ENCODE measurements at places on chromosomes 1 and 21.

GRCh38 chr1:211825980-211826379 is 4.6 kb downstream of the LPGAT1 start:
- ATAC-seq = no peak

GRCh38 chr1:65832296-65832695 is 39.6 kb downstream of the PDE4B start:
- ATAC-seq = no peak

DNA sequence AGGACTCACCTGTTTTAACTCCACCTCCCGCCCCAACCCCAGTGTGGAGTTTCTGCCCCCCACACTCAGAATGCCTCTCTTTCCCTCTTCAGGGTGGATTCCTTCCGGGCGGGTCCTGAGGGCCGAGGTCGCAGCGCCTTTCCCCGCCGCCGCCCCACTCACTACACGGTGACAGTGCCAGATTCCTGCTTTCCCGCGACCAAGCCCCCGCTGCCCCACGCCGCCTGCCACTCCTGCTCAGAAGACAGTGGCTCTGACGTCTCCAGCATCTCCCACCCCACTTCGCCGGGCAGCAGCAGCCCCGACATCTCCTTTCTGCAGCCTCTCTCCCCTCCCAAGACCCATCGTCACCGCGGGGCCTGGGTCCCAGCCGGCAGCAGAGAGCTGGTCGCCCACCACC is 16.7 kb downstream of the INAVA start:
- no peak for ATAC-seq

DNA sequence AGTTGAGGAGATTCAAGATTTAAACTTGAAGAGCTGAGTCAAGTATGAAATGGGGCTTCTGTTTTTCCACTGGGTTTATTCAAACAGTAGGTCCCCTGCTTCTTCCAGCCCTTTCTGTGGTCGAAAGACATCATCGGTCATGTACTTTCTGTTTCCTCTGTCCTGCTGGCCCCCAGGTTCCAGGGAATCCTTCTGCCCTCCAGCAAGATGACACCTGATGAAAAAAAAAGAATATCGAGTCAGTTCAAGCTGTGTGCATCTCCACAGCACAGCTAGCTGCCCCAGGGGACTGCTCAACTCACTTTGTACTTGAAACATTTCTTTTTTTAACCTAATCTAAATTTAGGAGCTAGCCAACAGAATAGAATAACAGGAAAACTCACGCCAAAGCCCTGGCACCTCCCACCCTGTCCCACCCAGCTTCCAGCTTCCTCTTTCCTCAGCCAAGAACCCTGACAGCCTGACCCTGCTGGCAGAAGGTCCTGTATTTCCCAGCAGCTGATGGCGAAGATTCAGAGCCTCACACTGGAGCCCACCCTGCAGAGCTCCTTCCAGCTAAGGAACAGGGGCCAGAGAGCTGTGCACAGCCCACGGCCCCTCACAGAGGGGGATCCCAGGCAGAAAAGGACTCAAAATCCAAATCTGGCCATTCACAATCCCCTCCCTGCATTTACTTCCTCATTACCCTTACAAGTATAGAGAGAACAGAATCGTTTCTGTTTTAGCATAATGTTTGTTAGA is 176.5 kb downstream of the PSMG1 start:
- peak; percentile 73 for ATAC-seq
